GM04504 (cell line): ENCODE measurements at places on chromosomes 5 and 9.

DNA sequence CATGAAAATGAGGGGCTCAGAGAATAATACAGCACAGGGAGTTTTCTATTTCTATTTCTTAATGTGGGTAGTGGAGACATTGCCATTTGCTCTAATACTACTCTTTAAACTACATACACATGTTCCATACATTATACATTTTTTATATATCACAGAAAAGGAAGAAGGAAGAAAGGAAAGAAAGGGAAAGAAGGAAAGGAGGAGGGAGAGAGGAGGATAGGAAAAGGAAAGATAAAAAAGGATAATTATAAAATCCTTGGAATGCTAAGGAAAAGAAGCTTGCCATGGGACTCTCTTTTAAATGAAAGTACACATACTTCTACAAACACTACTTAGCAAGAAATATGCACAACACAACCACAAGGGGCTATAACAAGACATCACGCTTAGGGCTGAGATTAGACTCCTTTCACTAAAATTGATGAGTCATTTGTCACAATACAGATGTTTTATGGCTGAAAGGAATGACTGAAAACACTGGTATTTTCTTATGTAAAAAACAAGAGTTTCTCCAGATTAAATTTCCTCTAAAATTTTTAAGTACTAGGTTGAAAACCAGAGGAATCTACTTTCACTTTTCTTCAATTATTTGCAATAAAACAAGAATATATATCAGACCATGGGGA lies 219.8 kb downstream of the ARL15 start:
- DNase-seq = peak; percentile 67

- DNase-seq = no peak
These were observed 136.7 kb upstream of the NFIL3 start for GRCh38 chr9:91560301-91560700.

DNA sequence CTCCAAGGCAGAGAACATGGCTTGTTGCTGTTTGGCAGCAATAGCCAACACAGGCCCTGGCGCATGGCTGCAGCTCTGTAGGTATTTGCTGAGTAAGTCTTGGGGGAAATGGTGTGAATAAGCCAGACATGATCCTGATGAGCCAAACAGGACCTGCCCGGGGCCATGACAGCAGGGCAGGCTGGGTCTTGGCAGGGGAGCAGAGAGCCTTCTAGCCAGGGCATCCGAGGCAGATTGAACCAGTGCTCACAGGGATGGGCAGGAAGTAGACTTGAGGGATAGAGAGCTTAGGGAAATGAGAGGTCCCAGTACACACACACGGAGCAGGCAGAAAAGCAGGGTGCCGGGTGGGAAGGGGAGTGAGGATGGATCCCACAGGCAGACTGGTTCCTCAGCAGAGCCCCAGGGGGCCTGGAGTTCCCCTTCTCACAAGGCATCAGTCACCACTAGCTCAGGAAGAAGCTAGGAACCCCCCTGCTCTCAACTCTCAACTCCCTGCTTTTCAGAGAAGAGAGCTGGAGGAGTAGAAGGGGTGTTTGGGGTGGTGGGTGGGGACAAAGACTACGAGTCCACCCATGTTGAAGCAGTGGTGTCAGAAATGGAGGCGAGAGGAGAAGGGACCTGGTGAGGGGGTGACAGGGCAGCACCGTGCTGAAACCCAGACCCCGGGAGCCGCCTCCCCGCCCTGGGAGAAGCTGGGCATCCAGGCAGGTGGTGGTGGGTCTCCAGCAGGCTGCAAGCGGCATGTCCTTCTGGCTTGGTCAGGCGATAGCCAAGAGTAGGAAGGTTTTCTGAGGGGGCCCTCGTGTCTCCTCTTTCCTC lies 111.1 kb downstream of the RGS3 start:
- no peak for DNase-seq

GRCh38 chr9:28502189-28502588 lies 928.9 kb upstream of the C9orf72 start:
- no peak for DNase-seq

- no peak for DNase-seq
These were observed 153.9 kb downstream of the PCSK5 start for GRCh38 chr9:76044266-76044819.

DNA sequence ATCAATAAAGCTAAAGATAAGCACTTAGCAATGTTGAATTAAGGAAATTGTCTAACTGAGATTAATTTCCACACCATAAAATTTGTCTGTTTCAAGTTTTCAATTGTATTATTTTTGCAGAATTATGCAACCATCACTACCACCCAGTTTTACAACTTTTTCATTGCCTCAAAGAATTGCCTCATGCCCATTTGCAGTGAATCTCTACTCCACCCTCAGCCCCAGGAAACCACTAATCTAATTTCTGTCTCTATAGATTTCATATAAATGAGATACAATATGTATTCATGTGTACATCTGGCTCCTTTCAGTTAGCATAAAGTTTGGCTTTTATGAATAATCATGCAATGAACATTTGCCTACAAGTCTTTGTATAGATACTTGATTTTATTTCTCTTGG lies 72.9 kb downstream of the PTCD2 start:
- DNase-seq = no peak

- peak; percentile 30 for DNase-seq
These were observed 46.4 kb upstream of the STK32A start for GRCh38 chr5:147188200-147189108.

DNA sequence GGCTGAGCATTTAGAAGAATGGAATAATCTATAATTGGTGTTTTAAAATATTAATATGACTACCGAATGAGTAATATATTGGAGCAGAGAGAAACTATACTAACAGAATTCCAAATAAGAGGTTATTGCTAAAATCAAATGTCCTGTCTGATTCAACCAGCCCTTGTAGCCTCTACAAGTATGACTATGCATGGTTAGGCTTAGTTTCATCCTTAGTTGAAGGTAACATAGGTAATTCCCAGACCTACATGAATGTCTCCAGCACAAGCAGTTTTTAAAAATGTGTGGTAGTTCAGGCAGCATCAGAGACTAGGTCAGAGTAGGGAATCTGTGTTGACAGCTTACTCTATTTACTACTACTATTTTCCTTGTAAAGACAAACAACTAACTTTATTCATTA lies 51.7 kb upstream of the SLC27A6 start:
- no peak for DNase-seq
